Activated naive CD8-positive, alpha-beta T cell treated with anti-CD3 and anti-CD28 coated beads for 36 hours (primary cell): ENCODE measurements at places on chromosomes 5 and 9.
A peak's percentile ranks its signal among the peaks of the same experiment; 100 is the strongest.

DNA sequence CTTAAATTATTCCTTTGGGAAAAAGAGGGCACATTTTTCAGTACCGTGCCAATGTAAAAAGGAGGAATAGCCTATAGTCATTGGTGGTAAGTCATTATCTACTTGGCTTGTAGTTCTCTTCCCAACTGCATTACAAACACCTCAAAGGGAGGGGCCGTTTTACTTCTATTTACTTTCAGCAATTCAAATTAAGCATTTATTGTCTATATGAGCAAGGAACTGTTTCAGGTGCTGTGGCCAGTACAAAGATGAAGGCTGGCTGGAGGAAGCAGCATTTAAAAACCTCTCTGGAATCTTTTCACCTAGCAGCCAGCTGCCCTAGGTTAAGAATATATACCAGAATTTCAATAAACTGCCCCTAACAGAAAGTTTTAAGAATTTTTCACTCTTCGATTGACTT is 48.9 kb downstream of the SEMA6A start:
- H3K27me3 ChIP-seq = no peaks in the 10 kb centered on the region
- no peak for DNase-seq
- no peak overlapping the region for H3K27ac ChIP-seq
- no peaks in the 10 kb centered on the region for H3K4me1 ChIP-seq
- H3K4me3 ChIP-seq = no peak overlapping the region

DNA sequence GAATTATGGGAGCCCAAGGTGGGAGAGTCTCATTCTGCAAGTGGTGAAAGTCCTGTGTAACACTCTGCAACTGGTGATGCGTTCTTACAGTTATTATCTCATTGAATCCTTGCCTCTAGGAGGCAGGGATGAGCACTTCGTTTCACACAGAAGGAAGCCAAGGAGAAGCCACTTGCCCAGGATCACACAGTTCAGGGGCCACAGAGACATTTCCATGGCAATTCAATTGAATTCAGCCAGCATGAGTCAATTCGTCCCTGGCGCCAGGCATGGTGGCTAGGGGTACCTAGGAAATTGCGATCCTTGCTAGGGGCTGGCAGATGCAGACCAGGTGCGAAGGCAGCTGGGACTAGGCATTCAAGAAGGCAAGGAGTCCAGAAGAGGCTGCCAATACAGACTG is 26.2 kb downstream of the LHX2 start:
- H3K4me3 ChIP-seq = no peak overlapping the region
- H3K4me1 ChIP-seq = peaks cover 10% of the 10 kb centered on the region
- no peak for DNase-seq

DNA sequence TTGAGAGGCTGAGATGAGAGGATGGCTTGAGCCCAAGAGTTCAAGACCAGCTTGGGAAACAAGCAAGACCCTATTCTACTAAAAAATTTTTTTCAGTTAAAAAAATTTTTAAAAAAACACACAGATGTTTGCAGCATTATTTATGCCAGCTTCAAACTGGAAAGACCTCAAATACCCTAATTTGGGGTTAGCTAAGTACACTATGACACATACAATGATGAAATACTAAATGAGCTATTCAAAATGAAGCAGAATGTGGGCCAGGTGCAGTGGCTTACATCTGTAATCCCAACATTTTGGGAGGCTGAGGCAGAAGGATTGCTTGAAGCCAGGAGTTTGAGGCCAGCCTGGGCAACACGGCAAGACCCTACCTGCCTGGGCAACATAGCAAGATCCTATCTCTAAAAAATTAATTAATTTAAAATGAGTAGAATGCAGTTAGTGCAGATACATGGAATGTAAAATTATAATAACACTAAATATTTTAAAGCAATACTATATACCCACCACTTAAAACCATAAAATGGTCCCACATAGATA is 44.9 kb downstream of the LHFPL2 start:
- no peak overlapping the region for H3K4me3 ChIP-seq
- H3K27ac ChIP-seq = no peak overlapping the region
- DNase-seq = no peak
- H3K27me3 ChIP-seq = peaks cover 3% of the 10 kb centered on the region
- no peaks in the 10 kb centered on the region for H3K36me3 ChIP-seq
- H3K4me1 ChIP-seq = no peaks in the 10 kb centered on the region

- no peaks in the 10 kb centered on the region for H3K36me3 ChIP-seq
- no peak for DNase-seq
- H3K27me3 ChIP-seq = no peaks in the 10 kb centered on the region
- no peak overlapping the region for H3K27ac ChIP-seq
- H3K4me3 ChIP-seq = no peak overlapping the region
Measured at GRCh38 chr5:64437496-64437895, 68.3 kb upstream of the RGS7BP start.

DNA sequence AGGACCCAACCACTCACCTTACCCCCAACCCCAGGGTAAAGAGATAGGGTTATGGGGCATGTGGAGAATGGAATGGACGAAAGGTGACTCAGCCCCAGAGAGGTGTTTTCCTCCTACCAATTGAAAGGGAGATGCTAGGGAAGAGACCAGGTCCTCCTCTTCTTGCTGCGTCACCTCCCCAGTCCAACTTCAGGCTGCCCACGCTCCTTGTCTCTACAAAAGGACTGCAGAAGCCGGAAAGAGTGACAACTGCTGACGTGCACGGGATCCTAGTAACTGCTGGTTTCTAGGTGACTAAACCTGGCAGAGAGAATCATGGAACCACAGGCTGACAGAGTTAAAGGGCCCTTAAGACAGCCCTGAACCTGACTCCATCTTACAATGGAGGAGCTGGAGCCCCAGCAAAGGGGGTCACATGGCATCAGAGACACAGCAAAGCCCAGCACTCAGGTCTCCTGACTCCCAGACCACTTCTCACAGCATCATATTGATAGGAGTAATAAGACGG is 2.2 kb downstream of the GPX3 start:
- peaks cover 8% of the 10 kb centered on the region for H3K27me3 ChIP-seq
- DNase-seq = no peak
- peaks cover 14% of the 10 kb centered on the region for H3K4me1 ChIP-seq
- H3K4me3 ChIP-seq = no peak overlapping the region
- peaks cover 14% of the 10 kb centered on the region for H3K36me3 ChIP-seq

DNA sequence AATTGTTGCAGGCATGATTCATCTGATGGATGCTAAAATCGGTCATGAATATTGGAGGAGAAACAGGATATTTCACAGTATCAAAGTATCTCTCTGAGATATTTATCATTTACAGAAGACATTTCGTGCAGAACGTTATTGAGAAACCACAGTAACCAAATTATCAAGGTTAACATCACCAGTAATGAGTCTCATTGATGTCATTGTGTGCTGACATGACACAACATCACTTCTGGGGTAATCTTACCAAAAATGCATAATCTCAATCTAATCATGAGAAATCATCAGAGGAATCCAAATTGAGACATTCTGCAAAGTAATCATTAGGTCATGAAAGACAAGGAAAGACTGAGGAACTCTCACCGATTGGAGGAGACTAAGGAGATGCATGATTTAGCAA is 42.7 kb downstream of the C5orf22 start:
- H3K27ac ChIP-seq = no peak overlapping the region
- no peak for DNase-seq
- H3K36me3 ChIP-seq = no peaks in the 10 kb centered on the region
- peaks cover 14% of the 10 kb centered on the region for H3K27me3 ChIP-seq
- no peaks in the 10 kb centered on the region for H3K4me1 ChIP-seq

DNA sequence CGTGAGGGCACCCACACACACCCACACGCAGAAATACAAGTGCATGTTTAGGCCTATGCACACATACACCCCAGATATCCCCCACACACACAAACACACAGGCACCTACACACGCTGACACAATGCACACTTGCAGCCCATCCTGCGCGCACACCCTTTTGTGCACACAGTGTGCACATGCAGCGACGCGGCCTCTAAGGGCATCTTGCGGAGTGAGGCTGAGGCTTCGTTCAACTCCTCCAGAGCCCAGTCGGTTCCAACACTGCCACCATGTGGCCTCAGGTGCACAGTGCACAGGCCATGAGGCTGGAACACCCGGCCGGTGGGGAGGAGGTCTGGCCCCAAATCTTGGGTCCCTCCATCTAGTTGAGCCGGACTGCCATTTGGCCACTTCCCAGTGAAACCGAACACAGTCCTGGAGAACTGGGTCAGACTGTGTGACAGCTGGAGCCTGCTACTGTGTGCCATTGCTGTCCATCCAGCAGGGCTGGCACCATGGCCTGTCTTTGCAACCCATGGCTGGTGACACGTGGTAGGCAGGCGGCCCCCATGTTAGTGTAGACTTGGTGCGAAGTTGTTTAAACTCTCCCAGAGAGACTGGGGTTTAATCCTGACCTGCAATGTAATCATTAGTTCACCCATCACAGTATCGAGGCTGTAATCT is 97.7 kb upstream of the MVB12B start:
- H3K36me3 ChIP-seq = no peaks in the 10 kb centered on the region
- DNase-seq = peak; percentile 65
- no peak overlapping the region for H3K27ac ChIP-seq
- H3K4me3 ChIP-seq = no peak overlapping the region

- H3K4me3 ChIP-seq = no peak overlapping the region
- H3K4me1 ChIP-seq = no peaks in the 10 kb centered on the region
- H3K27ac ChIP-seq = no peak overlapping the region
- DNase-seq = no peak
Measured at GRCh38 chr5:86596476-86596875, 21.3 kb upstream of the COX7C start.

DNA sequence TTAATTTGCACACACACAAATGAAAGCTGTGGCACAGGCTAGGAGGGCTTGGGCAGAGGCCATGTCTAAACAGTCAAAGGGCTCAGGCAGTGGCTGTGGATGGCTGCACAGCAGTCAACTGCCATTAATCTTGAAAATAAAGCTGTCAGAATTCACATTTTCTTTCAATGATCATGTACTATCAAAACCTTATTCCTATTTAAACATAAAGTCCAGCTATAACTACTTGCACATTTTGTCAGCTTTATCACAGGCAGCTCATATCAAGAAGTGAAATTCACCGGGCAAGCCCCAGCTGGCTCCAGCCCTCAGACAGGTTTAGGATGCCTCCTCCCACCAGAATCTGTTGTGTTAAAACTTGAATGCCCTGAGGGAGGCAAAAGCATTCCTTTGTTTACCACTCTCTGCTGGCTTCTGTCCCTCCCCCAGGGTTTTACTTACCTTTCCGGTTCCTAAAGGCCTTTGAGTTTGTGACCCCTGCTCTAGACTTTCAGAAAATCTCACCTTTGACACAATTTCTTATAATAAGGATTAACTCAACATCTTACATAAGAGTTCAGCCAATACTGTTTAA is 54.9 kb upstream of the GRAMD2B start:
- no peak overlapping the region for H3K4me3 ChIP-seq
- H3K4me1 ChIP-seq = peaks cover 3% of the 10 kb centered on the region
- H3K27ac ChIP-seq = no peak overlapping the region
- no peaks in the 10 kb centered on the region for H3K27me3 ChIP-seq

- peak overlapping the region; percentile 35 for H3K27ac ChIP-seq
- no peaks in the 10 kb centered on the region for H3K27me3 ChIP-seq
- no peak overlapping the region for H3K4me3 ChIP-seq
Measured at GRCh38 chr9:121207371-121207940, 5.8 kb upstream of the RAB14 start.

GRCh38 chr9:128920381-128921058 is at the start of gene PHYHD1:
Gene PHYHD1, plus strand, starts transcription at chr9:128920982. Its CDS starts 1,342 bp downstream, at chr9:128922324.
- H3K36me3 ChIP-seq = no peaks in the 10 kb centered on the region
- no peaks in the 10 kb centered on the region for H3K27me3 ChIP-seq
- peak within 1 kb of the TSS; percentile 42 for H3K4me3 ChIP-seq
- DNase-seq = no peak
- H3K27ac ChIP-seq = peak within 1 kb of the TSS; percentile 46

DNA sequence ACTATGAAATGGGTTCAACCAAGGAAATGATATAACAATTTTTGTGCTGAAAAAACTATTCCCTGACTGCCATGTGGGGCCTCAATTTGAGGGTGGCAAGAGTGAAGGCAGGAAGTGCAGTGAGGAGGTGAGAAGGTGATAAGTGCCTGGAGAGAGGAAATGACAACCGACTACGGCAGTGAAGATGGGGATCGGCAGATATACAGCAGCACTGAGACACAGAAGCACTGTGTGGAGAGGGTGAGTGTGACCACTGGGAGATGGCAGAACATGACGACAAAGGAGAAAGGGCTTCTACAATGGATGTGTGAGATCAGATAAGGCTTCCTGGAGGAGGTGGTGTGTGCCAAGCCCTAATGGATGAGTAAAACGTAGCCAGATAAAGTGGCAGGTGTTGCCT is 271.8 kb downstream of the TRIM32 start:
- H3K36me3 ChIP-seq = no peaks in the 10 kb centered on the region
- no peak overlapping the region for H3K27ac ChIP-seq
- peaks cover 2% of the 10 kb centered on the region for H3K4me1 ChIP-seq
- no peak overlapping the region for H3K4me3 ChIP-seq
- DNase-seq = no peak

GRCh38 chr9:76333388-76333787 is 60.8 kb downstream of the RFK start:
- DNase-seq = no peak
- H3K27ac ChIP-seq = no peak overlapping the region
- no peaks in the 10 kb centered on the region for H3K36me3 ChIP-seq
- no peaks in the 10 kb centered on the region for H3K4me1 ChIP-seq

GRCh38 chr5:38695021-38695958 is 138.8 kb upstream of the LIFR start:
- H3K4me1 ChIP-seq = no peaks in the 10 kb centered on the region
- no peak overlapping the region for H3K27ac ChIP-seq
- no peak for DNase-seq

GRCh38 chr5:41815663-41816229 is 54.5 kb downstream of the OXCT1 start:
- H3K4me3 ChIP-seq = no peak overlapping the region
- no peak for DNase-seq
- no peaks in the 10 kb centered on the region for H3K27me3 ChIP-seq

- H3K4me1 ChIP-seq = no peaks in the 10 kb centered on the region
- H3K36me3 ChIP-seq = no peaks in the 10 kb centered on the region
- no peak overlapping the region for H3K4me3 ChIP-seq
- no peaks in the 10 kb centered on the region for H3K27me3 ChIP-seq
Measured at GRCh38 chr9:23496489-23497136, 329.4 kb downstream of the ELAVL2 start.

DNA sequence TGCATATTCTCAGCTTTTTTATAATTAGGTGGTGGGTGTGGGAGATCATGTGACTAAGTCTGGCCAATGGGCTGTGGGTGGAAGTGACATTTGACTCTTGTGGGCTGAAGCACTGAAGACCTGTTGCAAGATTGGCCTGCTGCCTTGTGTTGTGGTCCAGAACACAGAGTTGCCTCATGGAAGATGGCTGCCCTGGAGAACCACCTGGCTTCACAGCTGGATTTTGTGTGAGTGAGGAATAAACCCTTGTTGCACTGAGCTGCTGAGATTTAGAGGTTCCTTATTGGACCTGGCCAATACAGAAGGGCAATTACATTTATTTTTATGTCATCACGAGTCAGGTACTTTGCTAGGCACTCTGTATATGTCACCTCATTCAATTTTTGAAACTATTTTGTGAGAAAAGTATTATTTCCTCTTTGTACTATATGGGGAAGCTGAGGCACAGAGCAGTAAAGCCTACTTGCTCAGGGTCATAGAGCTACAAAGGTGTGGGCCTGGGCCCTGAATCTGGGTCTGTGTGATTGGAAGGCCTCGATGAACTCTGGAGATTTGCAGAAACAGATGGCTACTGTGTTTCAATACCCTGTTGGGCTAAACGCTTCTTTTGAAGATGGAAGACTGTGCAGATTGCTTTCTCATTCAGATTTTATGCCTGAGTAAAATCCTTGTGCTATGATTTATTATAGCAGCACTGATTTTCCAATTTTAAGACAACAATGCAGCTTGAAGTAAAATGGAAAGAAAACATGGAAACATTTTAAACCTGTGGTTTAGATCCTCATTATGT is 71.2 kb upstream of the TBC1D2 start:
- no peaks in the 10 kb centered on the region for H3K27me3 ChIP-seq
- H3K4me3 ChIP-seq = peak overlapping the region; percentile 27
- H3K27ac ChIP-seq = no peak overlapping the region

- no peak overlapping the region for H3K4me3 ChIP-seq
- H3K27me3 ChIP-seq = peaks cover 3% of the 10 kb centered on the region
- no peaks in the 10 kb centered on the region for H3K36me3 ChIP-seq
- no peak for DNase-seq
Measured at GRCh38 chr5:126309860-126310259, 113.3 kb upstream of the GRAMD2B start.
